ENCODE measurements at places on chromosomes 5 and 9.

DNA sequence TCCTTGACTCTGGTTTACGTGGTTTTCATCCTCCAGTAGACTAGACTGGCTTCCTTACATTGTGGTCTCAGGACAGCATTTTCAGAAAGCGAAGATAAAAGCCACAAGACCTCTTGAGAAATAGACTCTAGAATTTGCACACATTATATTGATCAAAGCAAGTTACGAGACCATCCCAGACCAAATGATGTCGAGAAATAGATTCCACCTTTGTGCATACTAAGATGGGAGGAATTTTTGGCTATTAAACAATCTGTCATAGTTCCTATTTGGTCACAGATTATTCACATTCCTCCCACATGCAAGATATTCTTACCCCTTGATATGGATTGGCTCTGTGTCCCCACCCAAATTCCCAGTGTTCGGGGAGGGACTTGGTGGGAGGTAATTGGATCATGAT lies 65.6 kb downstream of the TEX10 start:
- DNase-seq, result no peak

DNA sequence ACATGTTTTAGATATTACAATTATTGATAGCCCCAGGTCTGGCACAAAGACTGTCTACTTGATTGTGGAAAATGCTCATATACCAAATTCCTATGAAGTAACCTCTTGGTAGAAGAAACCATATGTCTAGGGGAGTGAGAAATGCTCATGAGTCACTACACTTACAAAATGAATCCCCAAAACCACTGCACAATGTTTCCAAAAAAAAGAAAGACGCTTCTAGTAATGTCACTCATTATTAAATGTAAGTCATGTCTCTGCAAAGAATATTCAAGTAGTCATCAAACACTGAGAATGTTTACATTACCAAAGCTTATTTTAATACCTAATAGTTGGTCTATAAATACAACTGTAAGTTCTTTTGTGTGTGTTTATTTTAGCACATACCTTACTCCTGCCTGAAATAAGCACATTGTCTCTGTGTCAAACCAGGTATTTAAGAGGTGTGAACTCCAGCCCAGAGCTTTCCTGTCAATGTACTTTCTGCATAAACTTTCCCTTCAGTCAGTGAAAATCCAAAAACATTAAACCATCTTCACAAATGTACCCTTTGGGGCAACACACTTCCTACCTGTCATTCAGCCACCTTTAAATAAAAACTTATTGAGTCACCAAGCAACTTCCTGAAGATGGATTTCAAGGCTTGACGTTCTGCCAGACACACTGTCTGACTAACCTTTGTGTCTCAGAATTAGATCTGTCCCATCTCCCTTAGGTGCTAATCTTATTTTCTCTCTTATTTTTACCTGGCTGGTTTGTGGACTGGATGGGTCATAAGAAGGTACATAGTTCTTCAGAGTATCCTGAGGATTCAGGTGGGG lies 194.0 kb downstream of the NFIB start:
- DNase-seq, result no peak

GRCh38 chr5:143051244-143052058 lies 281.3 kb downstream of the ARHGAP26 start:
- DNase-seq, result peak; percentile 79

DNA sequence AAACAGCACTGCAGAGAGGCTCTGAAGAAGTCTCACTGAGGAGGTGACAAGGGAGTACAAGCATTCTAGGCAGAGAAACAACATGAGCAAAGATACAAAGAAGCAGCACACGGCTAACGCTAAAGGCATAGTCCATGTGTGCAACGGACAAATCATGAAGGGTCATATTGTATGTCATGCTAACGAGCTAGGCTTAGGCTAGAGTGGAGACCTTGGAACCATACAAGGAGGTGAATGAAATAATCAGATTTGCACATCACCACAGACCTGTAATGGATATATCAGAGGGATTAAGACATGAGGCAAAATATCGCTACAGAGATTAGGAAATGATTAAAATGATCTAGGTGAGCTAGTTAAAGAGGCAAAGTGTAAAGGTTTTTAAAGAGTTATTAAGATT lies 145.6 kb downstream of the NFIB start:
- DNase-seq, result no peak

- no peak for DNase-seq
Measured at GRCh38 chr9:137461663-137462395, 2.7 kb upstream of the NSMF start.

GRCh38 chr5:178235588-178235974 lies 3.0 kb upstream of the PHYKPL start:
- DNase-seq, result no peak

DNA sequence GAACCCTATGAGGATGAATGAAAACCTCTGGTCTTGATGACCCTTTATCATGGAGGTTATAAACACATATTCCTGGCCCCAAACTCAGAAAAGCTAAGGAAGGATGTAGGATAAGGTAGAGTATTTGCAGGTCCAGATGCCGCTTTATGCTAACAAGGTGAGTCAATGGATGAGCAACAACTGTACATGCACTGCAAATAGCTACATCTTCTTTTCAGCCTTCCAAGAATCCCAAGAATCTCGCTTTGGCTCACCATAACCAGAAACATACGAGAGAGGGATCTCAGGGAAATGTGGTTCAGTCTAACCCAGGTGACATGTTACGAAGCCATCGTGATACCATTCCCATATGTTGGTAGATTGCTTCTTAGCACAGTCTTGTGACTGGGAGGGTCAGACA lies 152.3 kb upstream of the ANKH start:
- DNase-seq, result no peak

DNA sequence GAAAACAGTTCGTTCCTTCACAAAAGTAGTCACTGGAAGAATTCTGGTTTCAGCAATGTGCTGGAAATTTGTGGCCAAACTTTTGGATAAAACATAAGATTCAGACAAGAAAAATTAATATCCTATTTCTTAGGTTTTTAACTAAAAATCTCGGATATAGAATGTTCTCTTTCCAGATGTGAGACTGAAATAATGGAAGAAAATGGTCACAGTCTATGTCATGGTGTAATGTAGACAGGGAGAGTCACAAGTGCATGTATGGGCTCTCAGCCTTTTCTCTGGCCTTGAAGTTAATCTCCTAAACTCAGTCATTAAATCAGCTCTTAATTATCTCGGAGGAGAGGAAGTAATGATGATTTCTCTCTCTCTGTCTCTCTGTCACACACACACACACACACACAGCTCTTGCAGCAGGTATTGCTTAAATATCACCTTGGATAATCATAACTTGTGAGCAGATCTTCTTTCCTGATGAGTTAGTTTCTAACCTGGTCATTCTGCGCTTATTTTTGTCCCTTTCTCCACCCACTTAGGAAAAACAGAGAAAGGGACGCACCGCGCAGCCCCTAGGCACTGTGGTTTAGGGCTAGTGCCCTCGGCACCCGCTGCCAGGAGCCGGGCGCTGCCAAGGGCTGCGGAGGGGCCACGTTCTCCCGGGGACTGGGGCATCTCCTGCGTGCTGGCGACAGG lies 672 bp upstream of the ITGA2 start:
- no peak for DNase-seq

- no peak for DNase-seq
Measured at GRCh38 chr5:10469253-10470050, 27.8 kb downstream of the ROPN1L start.

GRCh38 chr5:140075371-140075770 lies 32.3 kb upstream of the NRG2 start:
- no peak for DNase-seq

DNA sequence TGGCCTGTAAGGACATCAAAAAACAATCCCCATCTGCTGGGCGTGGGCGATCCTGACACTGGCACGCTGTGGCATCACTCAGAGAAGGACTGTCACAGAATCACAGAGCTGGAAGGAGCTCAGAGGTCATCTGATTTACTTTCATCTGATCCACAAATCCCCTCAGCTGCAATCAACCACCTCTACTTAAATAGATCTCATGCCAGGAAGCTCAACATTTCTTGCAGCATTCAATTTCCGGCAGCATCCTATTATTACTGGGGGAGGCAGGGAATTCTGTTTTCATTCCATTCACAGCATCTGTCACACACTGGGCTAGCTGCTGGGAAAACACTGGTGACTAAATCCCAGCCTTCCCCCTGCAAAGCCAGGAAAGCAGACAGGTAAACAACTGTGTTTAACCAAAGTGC lies 38.3 kb downstream of the RETREG1 start:
- peak; percentile 81 for DNase-seq

GRCh38 chr5:92775711-92776615 lies 805.1 kb downstream of the NR2F1-AS1 start:
- DNase-seq, result no peak

GRCh38 chr9:89986190-89986589 lies 381.4 kb downstream of the GADD45G start:
- DNase-seq, result peak; percentile 51

DNA sequence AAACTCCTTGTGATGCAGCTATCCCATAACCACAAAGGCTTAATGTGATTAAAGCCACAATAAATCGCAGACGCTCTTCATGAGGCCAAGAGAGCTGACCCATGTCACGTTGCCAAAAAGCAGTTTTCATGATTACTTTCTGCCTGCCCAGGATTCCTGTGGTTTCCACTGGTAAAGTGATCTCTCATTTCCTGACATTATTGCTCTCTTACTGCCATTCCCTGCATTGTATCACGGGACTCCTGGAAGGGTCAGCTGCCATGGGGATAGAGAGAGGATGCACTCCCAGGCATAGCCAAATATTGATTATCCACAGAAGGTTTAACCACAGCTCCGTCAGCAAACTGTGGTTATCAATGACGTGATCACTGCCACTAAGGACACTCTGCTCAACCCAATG lies 103.8 kb upstream of the SLC1A3 start:
- DNase-seq, result no peak

GRCh38 chr5:176658817-176659511 lies 11.7 kb downstream of the TSPAN17 start:
- no peak for DNase-seq

GRCh38 chr9:109906766-109907382 lies 126.9 kb downstream of the PALM2AKAP2 start:
- no peak for DNase-seq

GRCh38 chr5:151281001-151281639 lies 22.4 kb downstream of the SLC36A3 start:
- DNase-seq, result no peak

DNA sequence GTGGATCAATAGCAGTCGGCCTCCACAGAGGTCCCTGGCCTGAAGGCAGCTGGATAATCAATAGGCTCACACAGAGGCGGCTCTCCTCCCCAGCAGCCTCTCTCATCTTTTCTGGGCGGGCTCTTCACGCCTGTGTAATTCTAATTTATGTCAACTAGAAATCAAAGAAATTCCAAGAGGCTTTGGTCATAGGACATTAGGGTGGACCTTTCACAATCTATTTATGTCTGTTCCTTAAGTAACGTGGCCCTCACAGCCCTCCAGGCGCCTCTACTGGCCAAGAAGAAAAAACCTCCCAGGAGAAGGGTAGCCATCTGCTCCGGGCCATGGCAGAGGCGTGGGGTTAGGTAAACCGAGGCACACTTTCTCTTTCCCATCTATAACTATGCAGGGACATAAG lies 205.1 kb upstream of the EFNA5 start:
- no peak for DNase-seq

GRCh38 chr5:113271745-113272454 lies 162.9 kb downstream of the TSSK1B start:
- no peak for DNase-seq

DNA sequence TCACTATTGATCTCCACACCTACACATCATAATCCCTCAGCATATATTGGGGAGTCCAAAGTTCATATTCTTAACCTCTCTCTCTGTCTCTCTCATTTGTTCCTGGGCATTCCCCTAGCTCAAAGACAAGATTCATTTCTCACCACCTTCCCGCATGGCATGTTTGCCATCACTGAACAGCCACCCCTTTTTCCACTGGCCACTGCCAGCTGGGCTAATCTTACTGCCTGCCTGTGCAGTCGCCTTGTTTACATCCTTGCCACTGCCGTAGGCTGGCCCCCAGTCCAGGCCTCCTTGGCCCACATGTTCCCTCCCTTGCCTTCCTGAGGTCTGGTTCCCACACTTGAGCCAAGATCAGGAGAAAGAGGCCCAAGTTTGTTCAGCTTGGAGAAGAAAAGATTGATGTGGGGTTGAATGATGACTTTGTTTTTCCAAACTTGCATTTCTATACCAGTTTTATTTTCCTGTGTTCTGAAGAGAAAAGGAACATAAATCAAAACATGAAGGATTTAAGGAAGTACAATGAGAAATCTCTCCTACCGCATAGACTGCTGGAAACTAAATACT lies 80.2 kb downstream of the PLAC8L1 start:
- DNase-seq, result no peak

DNA sequence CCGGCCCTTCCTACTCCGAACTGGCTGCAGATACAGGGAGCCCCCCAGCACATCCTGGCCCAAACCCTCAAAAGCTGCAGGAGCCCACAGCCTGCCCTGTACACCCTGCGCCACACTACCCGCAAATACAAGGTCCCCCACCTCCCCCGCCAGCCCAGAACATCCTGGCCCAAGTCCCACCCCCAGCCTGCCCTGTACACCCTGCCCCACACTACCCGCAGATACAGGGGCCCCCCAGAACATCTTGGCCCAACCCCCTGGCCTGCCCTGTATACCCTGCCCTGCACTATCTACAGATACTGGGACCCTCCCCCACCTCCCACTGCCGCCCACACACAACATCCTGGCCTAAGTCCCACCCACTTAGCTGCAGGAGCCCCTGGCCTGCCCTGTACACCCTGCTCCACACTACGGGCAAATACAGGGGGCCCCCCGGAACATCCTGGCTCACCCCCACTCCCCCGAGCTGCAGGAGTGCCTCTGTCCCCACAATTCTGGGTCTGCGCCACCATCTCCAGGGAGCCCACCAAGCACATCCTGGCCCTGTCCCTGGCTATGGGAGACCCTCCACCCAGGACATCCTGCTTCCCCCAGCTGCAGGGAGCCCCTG lies 8.3 kb downstream of the LPCAT1 start:
- DNase-seq, result no peak

GRCh38 chr9:109542922-109543321 lies 44.8 kb upstream of the PTPN3 start:
- no peak for DNase-seq

DNA sequence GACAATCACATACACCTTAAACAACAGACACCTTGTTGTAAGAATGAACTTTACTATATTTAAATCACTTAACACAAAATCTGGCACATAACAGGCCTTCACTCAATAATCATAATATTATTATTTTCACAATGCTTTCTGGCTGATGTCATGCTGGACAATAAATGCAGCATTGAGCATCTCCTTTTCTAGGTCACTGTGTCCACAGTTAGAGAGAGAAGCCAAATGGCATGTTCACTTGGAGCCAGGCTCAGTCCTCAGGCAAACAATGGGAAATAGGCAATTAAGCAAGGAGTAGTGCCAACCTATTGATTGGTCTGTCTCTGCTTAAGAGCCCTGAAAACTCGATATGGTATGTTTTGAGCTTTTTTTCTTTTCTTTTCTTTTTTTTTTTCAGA lies 50.6 kb upstream of the KLF4 start:
- no peak for DNase-seq

DNA sequence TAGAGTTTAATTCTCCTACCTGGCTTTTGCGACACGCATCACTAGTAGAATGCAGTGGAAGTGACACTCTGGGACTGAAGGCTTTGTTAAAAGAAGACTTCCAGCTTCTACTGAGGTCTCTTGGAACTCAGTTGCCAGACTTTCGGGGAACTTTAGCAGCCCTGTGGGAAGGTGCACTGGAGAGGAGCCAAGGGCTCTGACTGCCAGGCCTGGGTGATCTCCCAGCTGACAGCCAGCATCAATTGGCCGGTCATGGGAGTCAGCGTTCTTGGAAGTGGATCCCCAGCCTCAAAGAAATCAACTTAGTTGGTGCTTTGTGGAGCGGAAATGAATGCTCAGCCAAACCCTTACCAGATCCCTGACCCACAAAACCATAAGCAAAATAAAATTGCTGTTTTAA lies 87.1 kb downstream of the OSTF1 start:
- no peak for DNase-seq

- DNase-seq, result no peak
Measured at GRCh38 chr5:43712081-43712480, 109.1 kb downstream of the NNT start.

All from SHP77 treated with DMSO at 0.1 percent for 48 hours (cell line).